ENCODE measurements at places on chromosomes 3 and 15.

- DNase-seq = no peak
These were observed 50.6 kb upstream of the SPPL2A start for GRCh38 chr15:50815958-50816590.

DNA sequence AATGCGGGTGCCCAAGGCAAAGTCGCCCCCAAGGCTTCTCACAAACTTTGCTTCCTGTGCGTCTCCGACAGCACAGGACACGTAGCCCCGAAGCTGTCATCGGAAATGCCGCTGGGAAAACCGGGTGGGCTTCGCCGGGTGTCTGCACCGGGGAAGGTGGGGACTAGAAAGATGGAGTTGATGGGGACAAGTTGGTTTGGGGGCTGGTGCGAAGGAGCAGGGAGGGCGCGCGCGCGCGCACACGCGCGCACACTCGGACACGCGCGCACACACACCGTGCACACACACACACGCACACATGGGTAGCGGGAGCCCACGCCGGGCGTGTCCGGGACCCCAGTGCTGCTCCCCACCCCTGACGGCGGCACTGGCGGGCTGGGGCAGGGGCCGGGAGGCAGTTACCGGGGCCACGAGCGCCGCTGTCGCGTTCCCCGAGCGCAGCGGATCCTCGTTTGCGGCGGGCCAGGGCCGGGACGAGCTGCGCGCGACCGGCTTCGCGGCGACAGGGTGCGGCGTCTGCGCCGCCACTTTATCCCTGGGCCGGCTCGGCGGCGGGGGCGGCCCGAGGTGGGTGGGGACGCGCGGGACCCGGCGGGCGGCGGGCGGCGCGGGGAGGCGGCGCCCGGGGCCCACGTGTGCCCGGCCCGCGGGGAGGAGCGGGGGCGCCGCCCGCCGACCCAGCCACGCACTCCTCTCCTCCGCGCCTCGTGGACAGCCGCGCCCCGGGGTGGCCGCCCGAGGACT is 539 bp upstream of the MGLL start:
- no peak for DNase-seq

GRCh38 chr3:132211896-132212295 is 105.3 kb upstream of the ACP3 start:
- DNase-seq = no peak

- DNase-seq = no peak
These were observed 105.9 kb downstream of the ROBO1 start for GRCh38 chr3:79661896-79662295.

DNA sequence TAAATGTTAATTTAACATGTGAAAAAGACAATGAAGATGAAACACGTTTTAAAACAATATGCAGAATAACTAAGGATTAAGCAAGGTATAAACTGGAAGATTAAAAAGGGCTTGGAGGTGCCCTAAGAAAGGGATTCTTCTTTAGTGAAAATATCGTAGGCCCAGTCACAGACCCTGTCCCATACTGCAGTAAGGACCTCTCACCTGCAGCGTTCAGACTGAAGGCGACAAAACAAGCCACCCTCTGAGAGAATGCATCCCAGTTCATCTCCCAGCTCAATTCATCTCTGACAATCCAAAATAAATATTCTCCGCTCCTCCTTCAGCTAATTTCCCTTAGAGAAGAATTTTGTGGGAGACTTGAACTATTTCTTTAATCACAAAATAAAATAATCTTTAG is 102.3 kb upstream of the ARL6 start:
- no peak for DNase-seq

DNA sequence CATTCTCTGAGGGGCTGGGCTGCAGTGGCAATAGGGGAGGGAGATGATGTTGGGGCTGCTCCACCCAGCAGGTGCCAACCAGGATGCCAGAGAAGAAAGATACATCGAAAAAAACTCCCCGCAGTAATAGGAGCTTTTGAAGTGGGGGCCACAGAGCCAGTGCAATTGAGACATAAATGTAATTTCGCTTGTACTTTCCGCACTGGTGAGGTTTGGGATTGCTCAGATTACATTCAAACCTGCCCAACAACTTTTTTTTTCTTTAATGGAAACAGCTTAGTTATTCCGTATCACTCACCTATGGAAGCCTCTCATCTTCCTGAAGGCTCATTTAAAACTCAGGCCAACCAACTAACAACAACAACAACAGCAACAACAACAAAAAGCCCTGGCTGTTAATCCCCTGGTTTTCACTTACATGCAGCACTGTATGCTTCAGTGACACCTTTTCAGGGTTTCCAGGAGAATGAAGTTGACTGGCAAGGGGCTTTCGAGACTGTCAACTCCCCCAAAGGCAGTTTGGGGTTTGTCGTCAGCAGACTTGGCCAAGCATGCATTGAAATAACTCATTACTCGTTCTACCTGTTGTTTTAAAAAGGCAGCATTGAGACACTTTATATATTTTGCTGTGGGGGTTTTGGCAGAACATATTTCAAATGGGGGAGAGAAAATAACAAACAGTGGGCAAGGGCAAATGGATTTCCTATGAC is 163.8 kb downstream of the EBLN2 start:
- DNase-seq = no peak

GRCh38 chr3:71131375-71132314 is 451.9 kb downstream of the FOXP1 start:
- DNase-seq = no peak
